ENCODE measurements at places on chromosomes 2 and 18.

- no peak for DNase-seq
Observed at GRCh38 chr2:156589381-156590079, 153.4 kb downstream of the GPD2 start.

DNA sequence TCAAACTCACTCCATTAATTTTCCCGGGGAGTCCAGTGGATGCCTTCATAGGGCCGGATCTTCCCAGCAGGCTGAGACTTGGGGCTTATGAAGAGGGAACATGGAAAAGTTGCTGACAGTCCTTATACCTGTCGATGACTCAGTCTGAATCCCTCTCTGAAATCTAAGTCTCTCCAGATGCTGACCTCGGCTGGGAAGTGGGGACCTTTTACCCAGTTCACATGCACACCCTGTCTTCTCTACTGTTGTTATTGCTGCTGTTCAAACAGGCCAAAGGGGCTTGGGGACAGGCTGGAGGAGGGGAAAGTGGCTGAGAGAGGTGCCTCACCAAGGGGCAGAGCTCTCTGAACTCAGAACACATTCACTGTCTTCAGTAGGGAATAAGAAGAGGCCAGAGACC is 4.1 kb upstream of the TNP1 start:
- DNase-seq: no peak

GRCh38 chr18:76783786-76784484 is 38.4 kb upstream of the ZNF236 start:
- no peak for DNase-seq

- DNase-seq: no peak
Observed at GRCh38 chr2:127877626-127878025, 8.1 kb downstream of the AMMECR1L start.

- DNase-seq: no peak
Observed at GRCh38 chr18:61001138-61001537, 332.1 kb upstream of the CDH20 start.

DNA sequence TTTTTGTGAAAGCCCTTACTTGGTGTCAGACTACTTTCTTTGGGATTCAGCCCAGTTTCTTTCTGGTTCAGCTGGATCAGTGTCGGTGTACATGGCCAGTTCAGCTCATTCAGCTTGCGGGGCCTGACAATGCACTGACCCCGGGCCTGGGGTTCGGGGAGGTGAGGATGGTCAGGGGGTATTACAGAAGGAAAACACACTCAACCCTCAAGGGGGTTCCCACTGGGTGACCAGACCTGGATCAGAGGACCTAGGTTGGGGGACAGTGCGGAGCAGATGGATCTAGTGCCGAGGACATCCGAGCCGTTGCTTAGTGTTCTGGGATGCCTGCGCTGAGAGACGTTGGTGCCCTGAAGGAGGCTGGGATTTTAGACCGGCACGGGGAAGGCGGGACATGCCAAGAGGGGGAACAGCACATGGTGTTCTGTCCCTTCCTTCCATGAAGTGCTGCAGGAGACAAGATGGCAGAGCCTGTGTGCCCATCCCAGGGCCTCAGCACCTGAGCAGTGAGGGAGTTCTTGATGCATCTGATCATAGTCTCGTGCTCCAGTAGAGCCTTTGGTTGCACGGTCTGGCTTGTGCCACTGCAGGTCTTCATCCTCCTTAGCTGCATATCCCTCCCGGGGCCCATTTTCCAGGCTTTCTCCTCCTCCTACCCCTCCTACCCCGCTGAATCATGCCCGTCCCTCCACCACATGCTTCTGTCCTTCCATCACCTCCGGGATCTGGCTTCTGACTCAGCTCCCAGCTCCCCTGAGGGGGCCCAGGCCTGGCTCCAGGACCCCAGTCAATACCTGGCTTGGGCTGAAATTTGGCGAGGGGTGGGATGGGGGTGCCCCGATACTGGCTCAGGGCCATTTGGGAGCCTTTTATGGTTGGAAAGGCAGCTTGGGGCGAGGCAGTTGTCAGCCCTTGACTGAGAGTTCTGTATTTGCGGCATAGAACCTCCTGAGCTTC is 18.0 kb downstream of the SPEG start:
- DNase-seq: no peak

- no peak for DNase-seq
Observed at GRCh38 chr2:15940661-15941480, 521 bp downstream of the MYCN start.

- no peak for DNase-seq
Observed at GRCh38 chr2:218354850-218355443, 1.7 kb upstream of the CATIP start.

DNA sequence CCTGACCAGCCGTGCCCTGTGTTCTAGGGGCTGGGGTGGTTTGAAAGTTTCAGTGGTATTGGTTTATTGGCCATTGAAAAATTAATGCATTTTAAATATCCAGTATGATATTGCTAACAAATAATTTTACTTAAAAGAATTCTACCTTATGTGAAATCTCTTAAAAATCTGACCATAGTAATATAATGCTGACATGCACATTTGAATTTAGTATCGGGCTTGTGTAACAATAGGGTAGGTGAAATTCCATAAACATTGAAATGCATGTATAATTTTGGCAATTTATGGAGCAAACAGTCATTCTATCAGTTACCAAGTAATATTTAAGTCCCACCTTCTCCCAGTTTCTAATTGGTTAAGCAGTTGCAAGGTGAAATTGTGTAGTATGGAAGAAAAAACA is 170.5 kb downstream of the DCDC2C start:
- no peak for DNase-seq

DNA sequence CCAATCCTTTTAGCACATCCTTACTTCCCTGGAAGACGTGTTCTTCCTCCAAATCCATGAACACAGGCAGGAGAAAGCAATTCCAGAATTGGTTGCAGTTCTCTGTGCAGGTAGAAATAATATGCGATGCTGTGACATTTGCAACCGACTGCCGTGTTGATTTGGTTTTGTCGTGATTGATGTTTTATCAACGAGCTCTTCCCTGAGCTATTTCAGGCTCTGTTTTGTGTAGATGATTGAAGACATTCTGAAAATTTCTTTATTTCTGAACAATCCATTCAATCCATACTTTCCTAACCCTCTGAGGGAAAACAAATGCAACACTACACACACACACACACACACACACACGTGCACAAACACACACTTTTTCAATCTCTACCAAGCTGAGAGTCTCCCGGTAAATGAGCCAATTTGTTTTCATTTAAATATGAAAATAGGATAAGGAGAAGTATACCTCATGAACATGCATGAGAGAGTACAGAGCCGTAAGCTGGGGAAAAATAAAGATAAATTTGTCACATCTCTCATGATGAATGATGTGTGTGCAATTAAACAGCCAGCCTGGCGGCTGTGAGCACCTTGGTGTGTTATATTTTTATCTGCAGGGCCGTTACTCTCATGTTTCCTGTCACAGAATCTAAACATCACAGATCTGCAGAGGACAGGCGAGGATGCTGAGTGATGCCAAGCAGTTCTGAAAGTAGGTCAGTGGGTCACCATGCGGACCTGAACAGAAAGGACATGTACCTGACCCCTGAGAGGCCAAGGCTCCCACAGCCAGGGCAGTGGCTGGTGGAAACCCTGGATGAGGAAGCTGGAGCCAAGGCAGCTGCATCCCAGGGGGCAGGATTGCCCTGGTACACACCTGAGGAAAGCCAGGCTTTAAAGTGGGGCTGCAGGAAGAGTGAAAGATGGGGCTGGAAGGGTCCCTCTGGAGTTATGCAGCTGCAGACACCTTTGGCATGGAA is 64.8 kb downstream of the PDCL3 start:
- DNase-seq: no peak

GRCh38 chr2:190350371-190350770 is 7.0 kb downstream of the INPP1 start:
- DNase-seq: no peak

DNA sequence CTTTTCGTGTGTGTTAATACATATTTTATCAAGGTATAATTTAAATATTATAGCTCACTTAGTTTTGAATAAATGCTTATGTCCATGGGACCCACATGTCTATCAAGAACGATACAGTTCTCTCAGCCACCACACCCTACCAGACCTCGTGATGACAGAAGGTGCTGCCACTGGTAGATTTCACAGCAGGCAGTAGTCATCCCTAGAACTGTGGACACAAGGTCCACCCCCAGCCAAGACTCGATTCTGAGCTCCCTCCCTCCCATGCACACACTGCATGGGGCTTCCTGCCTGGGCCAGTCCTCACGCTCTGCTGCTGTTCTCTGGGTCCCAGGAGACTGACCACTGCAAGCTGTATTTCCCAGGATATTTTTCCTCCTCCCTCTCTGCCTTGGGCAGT is 26.5 kb upstream of the CREB1 start:
- no peak for DNase-seq

- no peak for DNase-seq
Observed at GRCh38 chr2:8258406-8258805, 423.4 kb upstream of the ID2 start.

All from activated naive CD4-positive, alpha-beta T cell treated with anti-CD3 and anti-CD28 coated beads, Interleukin-2, amount 50 U/mL, for 72 hours (primary cell).